ENCODE measurements at places on chromosomes 13 and 19. TPM values are rescaled to one million over a fixed set of nuclear protein-coding genes. Genes with fewer than 3 reads are reported as not detected.
A peak's percentile ranks its signal among the peaks of the same experiment; 100 is the strongest.

- H3K4me3 ChIP-seq, result no peak overlapping the region
- H3K36me3 ChIP-seq, result no peaks in the 10 kb centered on the region
- no peaks in the 10 kb centered on the region for H3K27me3 ChIP-seq
- H3K27ac ChIP-seq, result no peak overlapping the region
These were observed 11.8 kb upstream of the SELENOW start for GRCh38 chr19:47766670-47767069.

GRCh38 chr13:73715911-73716510 is 418.2 kb downstream of the KLF12 start:
- no peak for DNase-seq
- H3K4me3 ChIP-seq, result peak overlapping the region; percentile 87
- H3K36me3 ChIP-seq, result peaks cover 6% of the 10 kb centered on the region
- H3K4me1 ChIP-seq, result peaks cover 51% of the 10 kb centered on the region
- peak overlapping the region; percentile 97 for H3K27ac ChIP-seq

DNA sequence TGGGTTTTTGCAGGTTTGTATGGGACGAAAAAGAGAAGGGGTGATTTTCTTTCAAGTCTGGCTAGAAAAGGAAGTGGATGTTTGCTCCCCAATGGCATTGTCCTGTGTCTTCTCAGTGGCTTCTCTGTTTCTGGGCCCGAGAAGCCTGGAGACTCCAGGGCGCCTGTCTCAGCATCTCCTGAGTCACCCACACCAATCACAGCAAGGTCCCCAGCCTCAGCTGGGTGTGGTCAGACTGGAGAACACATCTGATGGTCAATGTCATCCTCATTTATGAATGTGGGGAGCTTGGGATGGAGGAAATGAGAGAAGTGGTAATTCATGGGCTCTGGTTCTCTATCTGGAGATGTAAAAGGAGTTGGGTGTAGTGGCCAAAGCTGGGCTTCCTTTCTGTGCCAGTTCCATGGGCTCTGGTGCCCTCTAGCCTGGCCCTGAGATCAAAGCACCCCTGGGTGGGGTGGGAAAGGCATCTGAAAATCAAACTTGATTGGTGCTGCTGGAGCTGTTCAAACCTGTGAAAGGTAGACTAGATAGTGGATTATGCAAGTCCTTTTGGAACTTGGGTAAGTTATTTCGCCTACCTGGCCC is 13.4 kb downstream of the RASL11A start:
- H3K27me3 ChIP-seq, result no peaks in the 10 kb centered on the region
- no peak overlapping the region for H3K4me3 ChIP-seq
- H3K36me3 ChIP-seq, result no peaks in the 10 kb centered on the region
- no peak overlapping the region for H3K27ac ChIP-seq
- H3K4me1 ChIP-seq, result no peaks in the 10 kb centered on the region
- DNase-seq, result peak; percentile 48

GRCh38 chr19:55958356-55958755 is 10.7 kb downstream of the NLRP8 start:
- H3K36me3 ChIP-seq, result no peaks in the 10 kb centered on the region
- no peaks in the 10 kb centered on the region for H3K4me1 ChIP-seq
- H3K4me3 ChIP-seq, result no peak overlapping the region
- no peaks in the 10 kb centered on the region for H3K27me3 ChIP-seq

- no peak overlapping the region for H3K27ac ChIP-seq
- H3K27me3 ChIP-seq, result no peaks in the 10 kb centered on the region
- no peaks in the 10 kb centered on the region for H3K36me3 ChIP-seq
These were observed 528.6 kb downstream of the SUCLA2 start for GRCh38 chr13:47472516-47472915.

DHDH gene
- total RNA-seq, result 3.6 TPM

- peaks cover 18% of the 10 kb centered on the region for H3K4me1 ChIP-seq
- H3K27me3 ChIP-seq, result peaks cover 23% of the 10 kb centered on the region
These were observed at the start of gene SIGLEC12 for GRCh38 chr19:51501594-51502263. Gene SIGLEC12 (minus strand): TSS chr19:51501800. CDS start chr19:51501733, 67 bp downstream.

RFXAP gene
- total RNA-seq, result 13.9 TPM

DNA sequence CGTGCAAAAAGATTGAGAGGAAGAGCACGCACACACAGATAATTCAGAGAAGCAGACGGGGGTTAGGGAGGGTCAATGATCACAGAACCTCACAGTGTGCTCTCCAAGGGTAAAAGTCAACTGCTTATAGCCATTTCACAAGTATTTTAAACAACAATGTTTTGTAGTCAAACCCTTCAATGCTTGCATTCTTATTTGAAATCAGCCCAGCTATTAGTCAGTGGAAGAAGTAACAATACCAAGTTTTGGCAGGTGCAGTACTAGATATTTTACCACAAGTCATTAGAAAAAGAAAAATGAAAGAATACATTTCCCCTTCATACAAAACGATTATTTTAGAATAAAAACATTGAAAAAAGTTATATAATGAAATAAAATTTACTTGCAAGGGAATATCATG is 2.6 kb downstream of the CSNK1A1L start:
- no peak for DNase-seq
- peaks cover 22% of the 10 kb centered on the region for H3K27me3 ChIP-seq
- H3K4me1 ChIP-seq, result no peaks in the 10 kb centered on the region
- H3K4me3 ChIP-seq, result no peak overlapping the region

AP1M1 gene
- total RNA-seq, result 112 TPM

PRKCG gene
- not detected for total RNA-seq

- H3K27ac ChIP-seq, result no peak overlapping the region
- peaks cover 32% of the 10 kb centered on the region for H3K27me3 ChIP-seq
- no peaks in the 10 kb centered on the region for H3K36me3 ChIP-seq
- peaks cover 8% of the 10 kb centered on the region for H3K4me1 ChIP-seq
- H3K4me3 ChIP-seq, result no peak overlapping the region
- peak; percentile 80 for DNase-seq
These were observed 22.5 kb downstream of the IQCN start for GRCh38 chr19:18251587-18252369.

CLEC17A gene
- total RNA-seq, result 0.29 TPM

DNA sequence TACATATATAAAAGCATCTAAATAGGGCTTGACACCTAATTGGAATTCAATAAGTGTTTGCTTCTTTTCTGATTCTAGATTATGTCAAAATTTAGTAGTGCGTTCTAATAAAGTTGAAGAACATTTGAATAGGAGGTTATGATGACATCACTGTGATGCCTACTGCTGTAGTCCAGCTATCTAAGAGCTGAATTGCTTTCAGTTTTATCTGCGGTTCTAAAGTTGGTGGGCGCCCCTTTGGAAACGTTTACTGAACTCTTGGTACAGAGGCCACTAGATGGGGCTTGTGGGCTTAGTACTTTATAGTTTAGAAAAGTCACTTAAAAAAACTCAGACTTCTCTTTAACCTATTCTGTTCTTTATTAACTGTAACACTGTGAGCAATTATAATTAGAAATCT is 776.9 kb downstream of the GPC5 start:
- no peak for DNase-seq
- no peaks in the 10 kb centered on the region for H3K4me1 ChIP-seq
- H3K27ac ChIP-seq, result no peak overlapping the region
- no peaks in the 10 kb centered on the region for H3K27me3 ChIP-seq
- no peak overlapping the region for H3K4me3 ChIP-seq

DNA sequence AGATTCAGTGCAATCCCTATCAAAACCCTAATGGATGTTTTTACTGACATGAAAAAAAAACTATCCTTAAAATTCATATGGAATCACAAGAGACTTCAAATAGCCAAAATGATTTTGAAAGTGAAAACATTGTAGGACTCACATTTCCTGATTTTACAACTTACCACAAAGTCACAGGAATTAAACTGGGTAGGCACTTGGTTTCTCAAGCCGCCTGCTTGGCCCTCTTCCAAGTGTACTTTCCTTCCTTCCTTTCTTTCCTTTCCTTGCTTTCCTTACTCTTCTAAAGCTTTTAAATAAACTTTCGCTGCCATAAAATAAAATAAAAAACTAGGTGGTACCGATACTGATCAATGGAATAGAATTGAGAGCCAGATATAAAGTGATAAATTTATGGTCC is 21.0 kb upstream of the CD33 start:
- H3K27me3 ChIP-seq, result peaks cover 38% of the 10 kb centered on the region
- H3K27ac ChIP-seq, result no peak overlapping the region
- no peaks in the 10 kb centered on the region for H3K36me3 ChIP-seq
- no peak overlapping the region for H3K4me3 ChIP-seq
- no peak for DNase-seq

GRCh38 chr13:44752164-44752563 is 176.0 kb upstream of the TSC22D1 start:
- H3K27me3 ChIP-seq, result peaks cover 4% of the 10 kb centered on the region
- no peak overlapping the region for H3K27ac ChIP-seq
- no peak for DNase-seq
- H3K36me3 ChIP-seq, result no peaks in the 10 kb centered on the region

- DNase-seq, result no peak
- H3K36me3 ChIP-seq, result peaks cover 19% of the 10 kb centered on the region
- H3K27me3 ChIP-seq, result no peaks in the 10 kb centered on the region
- H3K27ac ChIP-seq, result no peak overlapping the region
- no peak overlapping the region for H3K4me3 ChIP-seq
These were observed 6.7 kb downstream of the ZNF708 start for GRCh38 chr19:21322528-21322927.

DNA sequence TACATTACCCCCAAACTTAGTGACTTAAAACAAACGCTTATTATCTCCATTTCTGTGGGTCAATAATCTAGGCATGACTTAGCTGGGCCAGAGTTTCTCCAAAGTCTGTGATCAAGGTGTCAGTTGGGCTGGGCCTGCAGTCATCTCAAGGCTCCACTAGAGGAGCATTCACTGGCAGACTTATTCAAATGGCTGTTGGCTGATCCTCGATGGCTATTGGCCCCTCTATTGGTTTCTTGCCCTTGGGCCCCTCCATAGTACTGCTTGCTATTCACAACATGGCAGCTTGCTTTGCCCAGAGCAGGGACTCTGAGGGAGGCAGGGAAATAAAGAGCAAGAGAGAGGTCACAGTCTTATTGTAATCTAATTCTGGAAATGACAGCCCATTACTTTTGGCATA is 57.6 kb downstream of the RCBTB2 start:
- no peak overlapping the region for H3K27ac ChIP-seq
- no peaks in the 10 kb centered on the region for H3K4me1 ChIP-seq
- no peak overlapping the region for H3K4me3 ChIP-seq
- H3K27me3 ChIP-seq, result no peaks in the 10 kb centered on the region
- H3K36me3 ChIP-seq, result peaks cover 6% of the 10 kb centered on the region

NKPD1 gene
- 0.70 TPM for total RNA-seq

DNA sequence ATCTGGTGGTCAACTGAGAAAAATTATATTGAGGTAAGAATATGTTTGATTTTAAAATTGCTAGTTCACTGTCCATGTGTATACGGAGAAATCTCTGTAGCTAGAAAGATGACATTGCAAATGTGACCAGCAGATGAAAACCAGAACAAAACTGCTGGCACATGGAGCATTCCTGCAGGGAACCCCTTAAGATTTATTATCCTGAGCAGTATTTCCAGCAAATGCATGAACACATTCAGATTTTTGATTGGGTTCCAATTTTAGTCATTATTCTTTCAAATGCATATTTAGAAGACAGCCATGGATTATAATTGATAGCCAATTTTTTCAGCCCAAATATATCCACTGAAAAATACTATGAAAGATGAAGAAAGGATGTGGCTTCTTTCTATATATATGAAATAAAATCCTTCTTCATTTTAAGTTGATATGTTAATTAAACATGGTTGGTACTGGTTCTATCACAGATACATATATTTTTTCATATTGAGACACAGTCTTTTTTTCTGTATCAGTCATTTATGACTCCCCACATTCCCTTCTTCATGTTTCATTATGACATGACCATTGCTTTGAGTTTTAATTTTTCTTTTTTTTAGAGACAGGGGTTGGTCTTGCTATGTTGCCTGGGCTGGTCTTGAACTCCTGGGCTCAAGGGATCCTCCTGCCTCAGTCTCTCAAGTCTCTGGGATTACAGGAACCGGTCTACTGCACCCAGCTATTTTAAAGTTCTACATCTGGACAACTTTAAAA is 376.5 kb downstream of the KLF12 start:
- no peak overlapping the region for H3K4me3 ChIP-seq
- no peak overlapping the region for H3K27ac ChIP-seq
- DNase-seq, result no peak

GRCh38 chr13:95571941-95572340 is 19.4 kb downstream of the CLDN10 start:
- no peaks in the 10 kb centered on the region for H3K27me3 ChIP-seq
- DNase-seq, result no peak
- no peaks in the 10 kb centered on the region for H3K4me1 ChIP-seq
- H3K36me3 ChIP-seq, result no peaks in the 10 kb centered on the region
- H3K27ac ChIP-seq, result no peak overlapping the region

DNA sequence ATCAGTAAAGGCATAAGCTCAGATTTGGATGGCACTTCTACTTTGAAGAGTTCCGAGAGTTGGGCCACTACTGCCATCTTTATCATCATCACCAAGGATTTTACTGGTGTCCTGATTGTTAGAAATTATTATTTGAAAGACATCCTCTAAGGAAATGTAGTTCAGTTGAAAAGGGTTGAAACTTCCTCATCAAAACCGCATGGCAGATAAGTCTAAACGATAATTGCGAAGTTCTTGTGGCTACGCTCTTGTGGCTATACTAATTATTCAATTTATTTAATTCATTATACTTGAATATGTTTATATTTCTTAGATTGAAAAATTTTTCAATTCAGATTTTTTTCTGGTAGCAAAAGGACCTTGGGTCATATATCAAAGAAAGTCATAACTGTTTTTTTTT is 22.4 kb downstream of the TNFRSF19 start:
- peaks cover 30% of the 10 kb centered on the region for H3K27me3 ChIP-seq
- H3K4me1 ChIP-seq, result no peaks in the 10 kb centered on the region
- no peaks in the 10 kb centered on the region for H3K36me3 ChIP-seq
- H3K27ac ChIP-seq, result no peak overlapping the region
- no peak overlapping the region for H3K4me3 ChIP-seq

MEIOSIN gene
- 0.09 TPM for total RNA-seq

DNA sequence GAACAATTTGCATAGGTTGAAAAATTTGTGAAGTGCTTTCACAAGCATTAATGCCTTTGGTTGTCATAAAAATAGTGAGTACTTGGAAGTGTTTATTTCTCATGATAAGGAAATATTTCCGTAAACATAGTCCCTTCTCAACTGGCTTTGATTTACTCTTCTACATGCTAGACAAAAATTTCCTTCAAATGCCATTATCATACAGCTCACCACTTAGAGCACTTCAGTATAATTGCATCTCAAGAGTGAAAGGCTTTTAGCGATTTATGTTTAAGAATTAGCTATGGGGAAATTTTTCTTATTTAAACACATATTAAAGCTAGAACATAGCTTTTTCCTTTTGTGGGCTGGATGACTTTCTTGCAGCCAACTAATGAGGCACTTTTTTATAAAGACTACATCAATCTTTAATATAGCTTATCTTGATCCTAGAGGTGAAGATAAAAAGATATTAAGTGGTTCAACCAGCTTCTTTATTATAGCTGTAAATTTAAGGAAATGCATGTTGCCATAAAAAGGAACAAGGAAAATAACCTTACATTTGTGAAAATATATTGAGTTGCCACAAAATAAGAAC is 656.8 kb downstream of the SLITRK6 start:
- no peak for DNase-seq
- no peaks in the 10 kb centered on the region for H3K4me1 ChIP-seq
- H3K36me3 ChIP-seq, result no peaks in the 10 kb centered on the region
- H3K4me3 ChIP-seq, result no peak overlapping the region

CATSPERD gene
- not detected for total RNA-seq

- H3K4me1 ChIP-seq, result no peaks in the 10 kb centered on the region
- H3K27me3 ChIP-seq, result peaks cover 28% of the 10 kb centered on the region
- DNase-seq, result peak; percentile 8
- H3K36me3 ChIP-seq, result no peaks in the 10 kb centered on the region
- no peak overlapping the region for H3K27ac ChIP-seq
These were observed 89.7 kb downstream of the RAB20 start for GRCh38 chr13:110471833-110472162.

ZNF320 gene
- 9.9 TPM for total RNA-seq

All from activated T-cell treated with anti-CD3 and anti-CD28 coated beads, Interleukin-2, amount 50 U/mL, for 72 hours (primary cell).